RPMI7951 (cell line): ENCODE measurements at places on chromosomes 4 and X. TPM values are rescaled to one million over a fixed set of nuclear protein-coding genes. Genes with fewer than 3 reads are reported as not detected.
A peak's percentile ranks its signal among the peaks of the same experiment; 100 is the strongest.

The CLTRN gene
- 0.12 and 0.20 TPM in 2 replicates for total RNA-seq

The HTN1 gene
- not detected in 2 replicates for total RNA-seq

DNA sequence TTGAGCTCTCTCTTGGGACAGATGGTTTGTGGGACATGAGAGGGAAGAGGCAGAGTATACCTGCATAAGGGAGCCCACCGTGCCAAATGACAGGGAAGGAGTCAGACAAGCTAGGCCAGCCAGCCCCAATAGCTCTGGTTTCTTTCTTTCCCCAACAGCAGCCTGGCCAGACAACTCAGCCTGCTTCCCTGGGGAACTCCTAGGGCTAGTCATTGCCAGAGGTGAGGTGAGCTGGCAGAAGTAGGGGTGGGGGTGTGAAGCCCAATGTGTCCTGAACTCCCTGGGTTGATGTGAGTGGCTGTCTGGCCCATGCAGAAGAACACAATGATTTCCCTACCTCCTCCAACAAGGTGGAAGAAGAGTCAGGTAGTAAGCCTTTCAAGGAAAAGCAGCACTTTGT is 135.5 kb downstream of the AMMECR1 start:
- DNase-seq = peak; percentile 35

The TMEM47 gene
- total RNA-seq = 19.6 and 23.9 TPM in 2 replicates

DNA sequence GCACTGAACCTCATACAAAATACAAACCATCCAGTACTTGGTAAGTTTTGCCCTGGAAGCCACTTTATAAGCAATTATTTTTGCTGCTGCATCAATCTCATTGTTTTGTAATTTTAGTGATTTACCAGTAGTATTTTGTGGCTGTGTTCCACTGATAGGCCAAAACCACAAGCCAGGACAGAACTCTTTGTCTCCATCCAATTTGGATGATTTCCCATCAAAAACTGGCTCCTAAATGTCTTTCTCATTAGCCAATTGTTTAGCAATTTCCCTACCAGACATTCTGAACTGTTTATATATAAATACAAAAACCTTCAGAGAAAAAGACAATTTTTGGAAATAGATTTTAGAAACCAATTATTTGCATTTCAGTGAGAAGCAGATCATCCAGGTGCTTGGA is 4.4 kb downstream of the GSPT2 start:
- no peak for DNase-seq

DNA sequence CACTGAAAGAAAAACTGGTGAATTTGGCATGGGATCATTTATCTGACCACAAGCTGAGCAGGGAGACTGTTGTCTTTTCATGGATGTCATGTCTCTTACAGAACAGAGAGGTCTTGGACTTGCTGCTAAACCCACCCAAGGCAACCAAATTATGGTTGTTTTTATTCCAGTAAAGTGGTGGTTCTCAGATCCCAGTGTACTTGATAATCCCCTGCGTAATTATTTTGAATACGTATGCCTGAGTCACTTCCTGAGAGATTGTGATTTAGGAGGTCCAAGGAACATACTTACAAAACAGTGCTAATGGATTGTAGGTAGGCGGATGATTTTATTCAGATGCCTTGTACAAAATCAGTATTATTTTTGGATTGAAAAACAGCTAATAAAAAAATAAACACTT is 585.6 kb downstream of the IL1RAPL1 start:
- DNase-seq = no peak

GRCh38 chrX:43718956-43719355 is 62.9 kb downstream of the MAOA start:
- no peak for DNase-seq

GRCh38 chrX:44265559-44265958 is 77.9 kb downstream of the EFHC2 start:
- DNase-seq = no peak

DNA sequence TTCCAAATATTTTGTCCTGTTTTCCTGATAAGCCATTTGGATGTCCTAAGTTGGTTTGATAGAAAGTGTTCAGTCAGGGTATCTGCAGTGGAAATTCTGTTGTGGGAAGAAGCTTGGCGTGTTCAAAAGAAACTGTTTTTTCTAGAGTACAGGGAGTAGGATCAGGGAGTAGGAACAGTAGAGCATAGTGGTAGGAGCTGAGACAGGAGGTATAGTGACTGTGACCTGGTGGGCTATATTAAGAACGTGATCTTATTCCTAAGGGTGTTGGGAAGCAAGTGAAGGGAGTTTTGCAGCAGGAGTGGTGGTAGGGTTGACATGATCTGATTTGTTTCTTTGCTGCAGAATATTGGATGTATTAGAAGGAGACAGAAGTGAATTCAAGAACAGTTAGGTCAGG is 348.2 kb downstream of the BMPR1B start:
- no peak for DNase-seq

DNA sequence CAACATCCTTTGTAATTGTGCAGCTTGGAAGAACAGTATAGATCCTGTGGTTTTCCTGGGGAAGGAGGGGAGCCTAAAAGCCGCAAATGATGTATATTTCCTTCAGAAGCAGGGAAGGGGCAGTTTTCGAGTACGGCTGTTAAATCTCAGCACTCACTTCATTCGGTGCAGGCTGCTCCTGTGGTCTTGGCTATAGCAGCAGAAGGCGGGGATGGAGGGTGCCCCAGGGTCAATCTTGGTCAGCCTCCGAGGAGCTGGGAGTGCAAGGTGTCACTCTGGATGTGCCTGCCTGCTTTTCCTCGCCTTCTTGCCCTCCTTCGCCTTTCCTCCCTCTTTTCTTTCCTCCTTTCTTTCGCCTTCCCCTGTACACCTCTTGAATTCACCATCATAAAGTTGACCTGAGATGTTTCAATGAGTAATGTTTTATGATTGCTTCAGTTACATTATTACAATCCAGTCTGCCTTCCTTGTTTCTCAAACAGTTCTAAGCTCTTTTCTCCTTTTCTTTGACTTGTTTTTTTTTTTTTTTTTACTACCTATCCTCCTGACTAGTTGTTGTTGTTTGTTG is 101.6 kb downstream of the RELL1 start:
- no peak for DNase-seq

The UGT2B17 gene
- total RNA-seq = not detected in 2 replicates

GRCh38 chr4:173121076-173121561 is 47.5 kb upstream of the GALNT7 start:
- no peak for DNase-seq

DNA sequence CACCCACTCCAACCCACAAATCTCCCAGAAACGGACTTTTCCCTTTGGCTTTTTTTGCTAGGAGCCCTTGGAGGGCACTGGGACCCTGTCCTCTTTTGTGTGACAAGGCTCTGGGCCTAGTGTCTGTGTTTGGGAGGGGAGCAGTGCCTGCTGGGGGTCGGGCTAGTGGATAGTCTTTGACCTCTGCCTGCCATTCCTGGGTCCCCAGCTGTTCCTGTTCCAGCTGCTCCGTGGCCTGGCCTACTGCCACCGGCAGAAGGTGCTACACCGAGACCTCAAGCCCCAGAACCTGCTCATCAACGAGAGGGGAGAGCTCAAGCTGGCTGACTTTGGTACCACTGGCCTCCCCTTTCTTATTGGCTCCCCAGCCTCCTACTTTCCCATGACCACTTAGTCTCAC is 6.7 kb upstream of the USP11 start:
- DNase-seq = no peak

DNA sequence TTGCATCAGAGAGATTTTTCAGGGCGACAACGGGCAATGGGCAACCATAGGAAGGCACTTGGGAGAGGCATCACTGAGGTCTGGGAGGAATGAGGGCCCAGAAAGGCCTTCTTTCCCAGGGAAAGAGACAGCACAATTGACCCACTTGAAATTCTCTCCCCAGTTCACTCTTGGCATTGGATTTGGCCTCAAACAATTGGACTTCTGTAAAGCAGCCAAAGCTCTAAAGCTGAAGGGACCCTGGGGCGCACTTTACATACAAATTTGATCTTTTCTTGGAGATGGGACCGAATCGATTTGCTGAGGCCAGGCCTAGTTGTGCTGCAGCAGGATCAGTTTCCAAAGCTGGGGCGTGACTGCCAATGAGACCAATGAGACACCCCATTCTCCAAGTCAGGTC is 3.2 kb downstream of the ARHGAP36 start:
- no peak for DNase-seq

The CSAG1 gene
- total RNA-seq = 32.1 and 33.2 TPM in 2 replicates

DNA sequence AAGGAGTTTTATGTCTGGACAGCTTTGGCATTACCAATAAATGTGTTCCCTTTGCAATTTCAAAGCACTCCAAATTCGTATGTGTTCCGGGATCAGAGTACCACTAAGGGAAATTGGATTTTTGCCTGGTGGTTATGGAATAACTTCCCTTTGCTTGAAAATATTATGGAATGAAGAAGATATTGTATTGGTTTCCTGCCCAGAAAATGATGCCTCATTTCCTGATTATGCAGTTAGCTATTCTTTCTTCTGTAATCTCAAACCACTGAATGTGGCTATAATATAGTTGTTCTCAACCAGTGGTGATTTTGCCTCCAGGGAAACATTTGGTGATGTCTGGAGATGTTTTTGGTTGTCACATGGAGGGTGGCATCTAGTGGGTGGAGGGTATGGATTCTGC is 142.9 kb downstream of the PCDH7 start:
- no peak for DNase-seq

The DCAF4L1 gene
- 0.10 TPM in 1 of 2 replicates, not detected in the other for total RNA-seq

The KLHL4 gene
- total RNA-seq = 2.7 and 3.0 TPM in 2 replicates

DNA sequence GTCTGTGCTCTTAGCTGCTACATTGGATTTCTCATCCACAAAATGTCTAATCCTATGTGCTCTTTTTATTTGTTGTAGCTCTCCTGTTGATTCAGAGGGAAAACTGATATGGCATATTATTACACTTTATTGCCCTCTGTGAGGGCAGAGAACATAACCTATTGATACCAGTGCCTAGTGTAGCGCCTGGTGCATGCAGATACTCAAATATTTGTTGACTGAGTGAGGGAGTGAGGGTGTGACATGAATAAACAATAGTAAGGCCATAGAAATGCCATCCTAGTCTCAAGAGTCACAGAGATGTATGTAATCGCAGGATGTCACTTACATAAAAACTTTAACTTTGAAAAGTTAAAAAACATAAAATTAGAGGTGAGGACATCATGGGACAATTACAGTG is 159.1 kb downstream of the SHROOM3 start:
- no peak for DNase-seq

GRCh38 chrX:107576392-107576791 is 51.9 kb upstream of the PRPS1 start:
- DNase-seq = no peak

- no peak for DNase-seq
These were observed 24.1 kb downstream of the ETDA start for GRCh38 chrX:135275973-135276372.

DNA sequence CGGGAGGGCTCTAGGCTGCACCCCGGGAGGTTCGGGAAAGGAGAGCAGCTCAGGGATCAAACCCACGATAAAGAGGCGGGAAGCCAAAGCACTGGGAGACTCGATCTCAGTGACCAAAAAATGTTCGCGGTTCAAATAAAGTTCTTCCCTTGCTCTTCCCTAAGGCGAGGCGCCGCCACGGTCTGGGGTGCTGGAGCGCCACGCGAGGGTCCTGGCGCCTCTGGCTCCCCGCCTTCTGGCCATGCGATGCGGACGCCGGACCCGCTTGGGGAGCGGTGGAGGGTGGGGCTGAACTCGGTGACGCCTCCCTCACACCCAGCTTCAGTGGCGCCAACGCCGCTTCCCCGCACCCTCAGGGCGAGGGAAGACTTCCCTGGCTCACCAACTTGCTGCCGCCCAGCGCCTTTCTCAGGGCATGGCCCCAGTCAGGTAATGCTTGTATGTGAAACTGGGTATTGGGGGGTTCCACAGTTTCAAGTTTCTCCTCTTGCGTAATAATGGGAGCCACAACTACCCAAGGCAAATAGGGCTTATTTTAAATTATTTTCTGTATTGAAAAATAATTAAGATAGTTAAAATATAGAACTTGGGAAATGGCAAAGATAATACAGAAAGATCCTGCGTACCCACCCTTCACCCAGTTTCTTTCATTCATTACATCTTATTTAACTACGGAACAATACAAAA is at the start of gene QRFPR:
QRFPR (minus strand) TSS at position 243 of the 687 bp plus-strand sequence. CDS start 371 bp downstream, outside the sequence.
- no peak for DNase-seq

GRCh38 chr4:38531141-38531727 is 132.8 kb upstream of the KLF3 start:
- peak; percentile 14 for DNase-seq

The AKAP14 gene
- not detected in 2 replicates for total RNA-seq

DNA sequence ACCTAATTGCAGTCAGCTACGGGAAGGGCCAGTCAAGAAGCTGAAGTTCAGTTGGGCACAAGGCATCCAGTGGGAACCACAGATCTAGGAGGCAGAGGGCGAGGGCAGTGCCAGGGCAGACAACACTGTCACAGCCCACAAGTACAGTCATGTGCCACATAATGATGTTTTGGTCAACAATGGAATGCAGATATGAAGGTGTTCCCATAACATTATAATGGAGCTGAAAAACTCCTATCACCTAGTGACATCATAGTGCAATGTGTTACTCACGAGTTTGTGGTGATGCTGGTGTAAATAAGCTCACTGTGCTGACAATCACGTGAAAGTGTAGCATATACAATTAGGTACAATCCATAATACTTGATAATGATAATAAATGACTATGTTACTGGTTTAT is 4.5 kb upstream of the TMEM255A start:
- DNase-seq = no peak

- no peak for DNase-seq
These were observed 15.1 kb upstream of the RNF128 start for GRCh38 chrX:106711375-106711774.
